ENCODE measurements at places on chromosomes 2 and 18.

GRCh38 chr2:202760848-202761247 lies 110.7 kb downstream of the ICA1L start:
- DNase-seq, result no peak

GRCh38 chr2:62118160-62118559 lies 77.8 kb upstream of the B3GNT2 start:
- DNase-seq, result no peak

GRCh38 chr2:156874707-156875106 lies 382.8 kb upstream of the GALNT5 start:
- DNase-seq, result no peak

DNA sequence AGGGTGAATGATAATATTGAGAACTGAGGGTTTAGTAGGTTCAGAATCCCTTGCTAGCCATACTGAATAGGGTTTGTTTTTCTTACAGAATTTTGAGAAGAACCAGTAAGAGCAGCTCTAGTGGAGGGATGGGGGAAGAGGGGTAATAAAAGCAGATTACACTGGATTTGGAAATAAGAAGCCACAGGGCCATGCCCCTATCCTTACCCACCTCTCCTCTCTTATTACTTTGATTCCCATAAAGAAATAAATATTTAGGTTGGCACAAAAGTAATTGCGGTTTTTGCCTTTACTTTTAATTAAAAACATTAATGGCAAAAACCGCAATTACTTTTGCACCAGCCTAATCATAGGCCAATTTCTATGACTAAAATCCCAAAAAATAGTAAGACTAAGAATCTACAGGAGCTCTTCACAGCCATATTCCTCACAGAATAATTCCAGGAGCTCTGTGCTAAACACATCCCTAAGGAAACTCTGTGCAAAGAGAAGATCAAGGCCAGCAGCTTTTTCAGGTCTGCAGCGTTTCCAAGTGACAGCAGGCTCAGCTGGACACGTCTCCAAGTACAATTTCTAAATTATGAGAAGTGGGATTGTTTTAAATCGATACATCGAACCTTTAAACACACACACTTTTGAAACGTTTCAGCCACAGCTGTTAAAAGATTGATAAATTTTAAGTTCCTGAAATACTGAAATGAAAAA lies 58.4 kb upstream of the RTN4 start:
- no peak for DNase-seq

DNA sequence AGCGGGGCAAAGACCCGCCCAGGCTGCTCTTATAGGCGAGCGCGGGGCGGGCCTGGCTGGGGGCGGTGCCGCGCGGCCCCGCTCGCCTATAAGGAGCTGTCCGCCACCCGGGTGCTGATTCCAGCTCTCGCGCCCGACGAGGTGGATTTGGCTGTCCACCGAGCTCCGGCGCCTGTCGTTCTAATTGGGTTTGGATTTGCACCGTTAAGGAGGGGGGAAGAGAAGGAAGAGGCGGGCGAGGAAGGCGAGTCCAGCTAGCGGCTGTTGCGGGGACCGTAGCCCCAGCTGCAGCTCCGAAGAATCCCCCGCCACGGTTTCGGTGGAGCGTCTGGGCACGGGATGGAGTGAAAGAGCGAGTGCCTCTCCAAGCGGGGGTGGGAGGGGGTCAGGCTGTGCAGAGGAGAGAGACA lies at the start of gene CNTNAP5:
TSS of gene CNTNAP5 (plus strand) at position 117 of the 410 bp plus-strand sequence. CDS start 364 bp downstream, outside the sequence.
- DNase-seq, result no peak

- DNase-seq, result no peak
Observed at GRCh38 chr2:35803126-35803525, 552.5 kb upstream of the CRIM1 start.

- DNase-seq, result no peak
Observed at GRCh38 chr2:39947294-39948015, 168.4 kb upstream of the THUMPD2 start.
